ENCODE measurements at places on chromosomes 6 and 20.

DNA sequence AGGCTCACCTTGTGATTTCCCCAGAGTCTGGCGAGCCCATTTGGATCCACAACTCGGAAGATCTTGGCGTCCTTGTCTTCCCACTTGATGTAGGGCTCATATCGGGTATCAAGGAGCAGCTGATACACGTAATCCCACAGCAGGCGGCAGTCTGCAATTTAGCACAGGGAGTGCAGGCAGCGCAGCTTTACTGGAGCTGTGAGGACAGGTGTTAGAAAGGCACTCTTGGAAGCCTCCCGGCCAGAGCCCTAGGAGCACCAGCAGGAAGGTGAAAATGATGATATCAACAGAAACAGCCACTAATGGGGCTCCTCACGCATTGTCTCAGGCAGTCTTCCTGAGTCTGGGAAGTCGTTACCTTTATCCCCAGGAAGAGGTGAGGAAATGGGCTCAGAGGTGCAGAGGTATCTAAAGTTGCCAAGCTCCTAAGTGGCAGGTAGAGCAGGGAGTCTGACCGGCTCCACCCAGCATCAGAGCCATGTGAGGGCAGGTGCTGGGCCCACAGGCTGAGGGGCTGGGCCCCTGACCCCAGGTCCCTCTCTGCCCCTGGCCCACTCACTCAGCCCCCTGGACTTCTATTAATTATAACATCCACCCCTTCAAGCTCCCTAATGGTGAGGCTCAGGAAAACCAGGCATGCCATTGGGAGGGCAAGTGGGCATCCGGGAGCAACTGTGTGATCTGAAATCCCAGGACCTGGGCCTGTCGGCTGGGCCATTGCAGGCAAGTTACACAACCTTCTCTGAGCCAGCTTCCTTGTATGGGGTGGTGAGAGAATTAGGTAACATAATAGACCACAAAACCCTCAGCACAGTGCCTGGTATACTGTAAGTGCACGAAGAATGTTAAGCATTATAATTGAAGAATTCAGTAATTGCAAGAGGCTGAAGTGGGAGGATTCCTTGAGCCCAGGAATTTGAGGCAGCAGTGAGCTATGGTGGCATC is 18.3 kb downstream of the ETV7 start:
- peak; percentile 55 for DNase-seq

DNA sequence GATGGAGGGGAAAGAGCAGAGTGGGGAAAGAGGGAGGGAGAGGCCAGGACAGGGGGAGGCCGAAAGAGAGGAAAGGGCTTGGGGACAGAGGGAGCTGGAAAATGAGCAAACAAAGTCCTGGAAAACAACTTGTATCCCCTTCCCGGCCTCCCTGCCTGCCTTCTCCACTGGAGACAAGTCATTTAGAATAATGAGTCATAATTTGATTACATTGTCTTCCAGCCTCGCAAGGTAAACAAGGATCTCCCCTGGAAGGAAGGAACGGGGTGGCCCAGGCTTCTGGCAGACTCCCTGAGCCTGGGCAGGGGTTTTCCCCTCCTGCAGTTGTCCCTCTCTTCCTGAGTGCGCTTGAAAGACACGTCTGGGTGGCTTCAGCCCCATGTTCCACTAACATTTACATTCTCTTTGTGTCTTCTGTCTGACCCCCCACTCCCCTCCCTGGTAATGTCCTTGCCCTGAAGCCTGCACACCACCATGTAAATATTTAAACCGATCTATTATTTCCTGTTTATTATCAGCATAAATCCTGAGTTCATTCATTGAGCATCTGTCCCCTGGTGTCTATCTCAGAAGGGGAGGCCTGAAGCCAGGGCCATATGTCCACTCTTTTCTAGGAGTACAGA is 12.1 kb upstream of the MRPS18A start:
- peak; percentile 21 for DNase-seq

DNA sequence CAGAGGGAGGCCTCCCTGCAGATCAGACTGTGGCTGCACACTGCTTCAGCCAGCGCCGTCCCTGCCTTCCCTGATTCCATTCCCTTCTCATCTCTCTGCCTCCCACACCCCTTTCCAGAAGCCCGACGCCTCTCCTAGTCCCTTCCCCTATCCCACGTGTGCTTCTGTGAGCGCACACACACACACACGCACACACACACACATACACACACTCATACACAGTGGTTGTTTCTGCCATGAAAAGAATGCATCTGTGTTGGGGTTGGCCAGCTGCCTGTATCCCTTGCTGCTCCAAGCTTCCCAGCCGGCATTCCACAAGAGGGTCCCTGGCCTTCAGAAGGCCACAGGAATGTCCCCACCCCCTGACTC is 51.7 kb downstream of the MOCS1 start:
- peak; percentile 98 for DNase-seq

- no peak for DNase-seq
These were observed 129.8 kb downstream of the HDGFL1 start for GRCh38 chr6:22699151-22699550.

DNA sequence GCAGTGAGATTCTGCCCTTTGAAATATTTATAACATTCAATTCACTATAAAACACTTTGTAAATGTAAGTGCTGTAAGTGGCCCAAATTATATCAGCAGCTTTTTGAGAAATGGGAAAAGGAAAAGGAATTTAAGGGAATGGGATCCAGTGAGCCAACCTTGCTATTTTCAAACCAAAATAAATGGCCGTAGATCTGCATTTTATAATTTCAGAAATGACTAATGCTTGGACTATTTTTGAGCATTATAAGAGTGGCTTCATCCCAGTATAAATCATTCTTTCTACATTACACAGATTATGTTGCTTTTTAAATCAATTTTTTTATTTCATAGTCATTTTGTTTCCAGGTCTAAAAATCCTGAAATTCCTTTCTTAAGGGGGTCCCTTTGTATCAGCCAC is 49.2 kb downstream of the ANKRD6 start:
- no peak for DNase-seq

- no peak for DNase-seq
These were observed 166.3 kb upstream of the SULF2 start for GRCh38 chr20:47951521-47951971.

- DNase-seq, result no peak
These were observed 514.2 kb downstream of the C6orf118 start for GRCh38 chr6:164795056-164795815.

DNA sequence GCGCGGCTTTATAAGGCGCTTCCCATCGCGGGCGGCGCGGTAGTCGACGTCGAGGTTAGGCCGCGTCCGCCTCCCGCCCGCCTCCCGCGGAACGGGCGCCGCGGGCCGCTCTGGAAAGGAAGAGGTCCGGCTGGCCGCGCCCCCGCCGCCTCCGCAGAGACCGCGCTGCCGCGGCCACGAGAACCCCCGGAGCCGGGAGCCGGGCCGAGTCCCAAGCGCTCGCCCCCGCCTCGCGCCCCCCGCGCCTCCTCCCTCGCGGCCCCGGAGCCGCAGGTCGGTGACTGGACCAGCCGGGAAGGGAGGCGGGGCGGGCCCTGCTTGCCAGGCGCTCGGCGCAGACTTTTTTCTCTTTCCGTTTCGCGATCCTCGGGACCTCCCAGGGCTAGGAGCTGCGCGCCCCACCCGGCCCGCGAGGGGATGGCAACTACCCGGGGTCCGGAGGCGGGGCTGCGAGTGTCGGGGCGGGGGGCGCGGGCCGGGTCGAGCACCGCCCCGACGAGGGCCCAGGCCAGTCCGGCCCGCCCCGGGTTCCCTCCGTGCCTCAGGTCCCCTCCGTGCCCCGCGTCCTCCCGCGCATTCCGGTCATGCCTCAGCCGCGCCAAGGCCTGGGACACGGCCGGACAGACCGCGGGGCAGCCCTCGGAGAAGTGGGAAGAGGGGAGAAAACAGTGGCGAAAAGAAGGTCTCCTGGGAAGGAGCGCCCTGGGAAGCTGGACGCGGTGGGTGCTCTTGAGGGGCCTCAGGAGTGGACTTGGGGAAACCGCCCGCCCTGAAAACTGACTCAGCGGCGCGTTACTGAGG is 417 bp upstream of the PXDC1 start:
- peak; percentile 90 for DNase-seq

DNA sequence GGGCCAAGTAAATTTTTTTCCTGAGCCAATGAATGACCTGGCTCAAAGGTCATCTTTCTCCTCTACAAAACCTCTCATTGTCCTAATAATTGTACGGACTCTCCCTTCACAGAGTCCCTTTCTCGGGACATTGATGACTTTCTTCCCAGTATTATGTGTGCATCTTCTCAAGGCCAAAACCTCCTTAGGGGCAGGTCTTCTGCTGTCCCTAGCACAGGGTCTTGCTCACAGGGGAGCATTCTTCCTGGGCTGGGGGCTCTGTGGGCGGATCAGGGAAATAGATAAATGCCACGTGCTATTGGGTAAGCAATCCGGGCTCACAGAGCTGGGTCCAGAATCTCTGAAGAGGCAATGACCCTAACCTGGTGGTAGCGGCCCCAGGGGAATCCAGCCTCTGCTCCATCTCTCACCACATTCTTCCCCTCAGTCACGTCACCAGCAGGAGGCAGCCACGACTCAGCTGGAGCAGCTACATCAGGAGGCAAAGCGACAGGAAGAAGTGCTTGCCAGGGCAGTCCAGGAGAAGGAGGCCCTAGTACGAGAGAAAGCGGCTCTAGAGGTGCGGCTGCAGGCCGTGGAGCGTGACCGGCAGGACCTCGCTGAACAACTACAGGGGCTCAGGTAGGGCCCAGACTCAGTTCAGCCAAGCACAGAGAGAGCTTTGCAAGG is 23.5 kb downstream of the CEP250 start:
- DNase-seq, result peak; percentile 4

Data from brain microvascular endothelial cell (primary cell).